ENCODE measurements at places on chromosomes 3 and 15.
A peak's percentile ranks its signal among the peaks of the same experiment; 100 is the strongest.

- DNase-seq: no peak
Measured at GRCh38 chr3:54182242-54182641, 59.9 kb downstream of the CACNA2D3 start.

DNA sequence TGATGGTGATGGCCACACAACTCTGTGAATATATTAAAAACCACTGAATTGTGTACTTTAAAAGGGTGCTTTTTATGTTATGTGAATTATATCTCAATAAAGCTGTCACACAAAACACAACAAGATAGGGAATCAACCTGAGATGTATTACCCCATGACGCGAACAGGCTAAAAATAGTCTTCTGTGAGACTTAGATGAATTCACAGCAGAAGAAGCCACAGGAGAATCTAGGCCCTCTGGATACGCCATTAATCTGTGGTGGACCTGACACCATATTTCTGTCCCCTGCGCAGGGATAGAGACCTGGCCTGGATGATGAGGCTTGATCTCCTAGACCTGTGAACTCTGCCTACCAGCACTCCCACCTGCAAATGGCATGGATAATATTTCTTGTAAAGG lies 146.0 kb upstream of the HACD2 start:
- DNase-seq: no peak

DNA sequence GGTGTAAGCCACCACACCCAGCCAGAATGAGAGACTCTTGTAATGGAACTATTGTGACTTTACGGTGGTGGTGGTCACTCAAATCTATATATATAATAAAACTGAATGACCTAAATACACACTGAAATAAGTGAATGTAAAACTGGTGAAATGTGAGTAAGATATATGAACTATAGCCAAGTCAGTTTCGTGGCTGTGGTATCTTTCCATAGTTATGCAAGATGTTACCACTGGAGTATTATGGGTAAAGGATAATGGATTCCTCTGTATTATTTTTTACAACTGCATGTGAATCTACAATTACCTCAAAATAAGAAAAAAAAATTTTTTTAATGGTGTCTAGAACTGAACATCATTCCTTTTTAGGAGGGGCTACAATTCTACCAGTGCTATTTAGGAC lies 21.9 kb downstream of the PIK3CB start:
- DNase-seq: no peak

- no peak for DNase-seq
Measured at GRCh38 chr15:23750179-23750578, 63.1 kb upstream of the NDN start.

DNA sequence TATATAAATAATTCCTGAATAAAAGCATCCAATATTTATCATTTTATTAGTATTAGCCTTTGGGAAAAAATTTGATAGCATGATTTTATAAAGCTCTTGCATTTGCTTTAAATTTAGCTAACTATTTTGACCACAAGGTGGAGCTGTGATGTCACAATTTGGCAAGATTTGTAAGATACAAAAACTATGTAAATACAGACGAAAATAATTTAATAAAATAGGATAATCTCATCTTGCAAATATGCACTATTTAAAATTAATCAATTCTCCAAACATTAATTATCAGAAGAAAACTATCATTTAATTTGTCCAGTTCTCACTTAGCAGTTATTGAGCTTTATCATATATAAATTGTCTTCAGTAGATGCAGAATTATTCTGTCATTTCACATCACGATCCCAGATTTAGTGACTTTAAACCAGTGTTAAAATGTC lies 95.4 kb downstream of the PLOD2 start:
- peak; percentile 74 for DNase-seq

DNA sequence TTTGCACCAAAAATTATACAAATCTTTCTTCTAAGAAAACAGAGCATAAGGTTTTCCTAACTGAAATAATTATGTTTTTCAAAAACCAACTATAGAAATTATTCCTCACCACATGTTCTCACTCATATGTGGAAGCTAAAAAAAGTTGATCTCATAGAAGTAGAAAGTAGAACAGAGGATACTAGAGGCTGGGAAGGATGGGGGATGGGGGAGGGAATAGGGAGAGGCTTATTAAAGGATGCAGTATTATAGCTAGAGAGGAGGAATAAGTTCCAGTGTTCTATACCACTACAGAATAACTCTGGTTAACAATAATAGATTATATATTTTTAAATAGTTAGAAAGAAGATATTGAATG lies 12.7 kb upstream of the TMEM212 start:
- no peak for DNase-seq

DNA sequence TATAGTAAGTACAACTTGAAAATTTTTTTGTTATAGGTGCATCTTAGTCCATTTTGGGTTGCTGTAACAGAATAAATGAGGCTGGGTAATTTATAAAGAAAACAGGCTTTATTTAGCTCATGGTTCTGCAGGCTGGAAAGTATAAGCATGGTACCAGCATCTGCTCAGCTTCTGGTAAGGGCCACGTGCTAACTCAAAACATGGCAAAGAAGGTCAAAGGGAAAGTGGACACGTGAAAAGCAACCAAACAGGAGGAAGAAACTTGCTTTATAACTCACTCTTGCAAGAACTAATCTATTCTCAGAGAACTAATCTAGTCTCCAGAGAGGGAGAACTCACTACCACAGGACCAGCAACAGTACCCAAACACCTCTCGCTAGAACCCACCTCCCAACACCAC lies 9.1 kb downstream of the HDGFL3 start:
- no peak for DNase-seq

DNA sequence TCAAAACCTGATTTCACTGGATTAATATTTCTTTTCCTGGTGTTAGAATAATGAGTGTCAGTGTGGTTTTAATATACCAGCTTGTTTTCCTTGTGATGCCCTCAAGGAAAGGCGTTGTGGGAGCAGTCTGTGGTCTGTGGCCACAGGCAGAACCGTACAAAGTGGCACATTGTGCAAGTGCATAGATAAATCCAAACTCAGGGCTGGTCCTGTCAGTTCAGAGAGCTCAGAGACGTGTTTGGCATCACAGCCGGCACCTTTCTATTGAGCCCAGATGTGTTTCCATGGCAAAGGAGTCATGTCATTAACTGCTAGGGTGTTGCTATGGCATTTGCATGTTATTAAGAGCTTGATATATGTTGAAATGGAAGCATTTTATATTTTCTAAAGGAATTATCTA lies 289.9 kb upstream of the RASGRP1 start:
- DNase-seq: no peak

- DNase-seq: no peak
Measured at GRCh38 chr3:89925976-89926375, 818.6 kb downstream of the EPHA3 start.

DNA sequence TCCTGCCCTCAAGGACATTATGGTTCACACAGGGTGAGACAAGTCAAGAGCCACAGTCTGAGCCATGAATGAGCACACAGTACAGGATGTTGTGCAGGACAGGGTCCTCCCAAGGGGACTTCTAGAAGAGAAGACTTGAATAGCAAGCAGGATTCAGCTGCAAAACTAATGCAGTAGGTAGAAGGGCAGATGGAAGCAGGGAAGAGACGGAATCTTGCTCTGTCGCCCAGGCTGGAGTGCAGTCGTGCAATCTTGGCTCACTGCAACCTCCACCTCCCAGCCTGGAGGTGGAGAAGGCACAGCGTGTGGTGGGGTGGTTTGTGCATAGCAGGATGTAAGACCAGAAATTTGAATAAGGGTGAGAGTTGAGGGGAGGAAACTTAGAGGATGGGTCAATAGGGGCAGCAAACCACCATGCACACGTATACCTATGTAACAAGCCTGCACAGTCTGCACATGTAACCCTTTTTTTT lies 8.0 kb downstream of the BCL2L10 start:
- no peak for DNase-seq

DNA sequence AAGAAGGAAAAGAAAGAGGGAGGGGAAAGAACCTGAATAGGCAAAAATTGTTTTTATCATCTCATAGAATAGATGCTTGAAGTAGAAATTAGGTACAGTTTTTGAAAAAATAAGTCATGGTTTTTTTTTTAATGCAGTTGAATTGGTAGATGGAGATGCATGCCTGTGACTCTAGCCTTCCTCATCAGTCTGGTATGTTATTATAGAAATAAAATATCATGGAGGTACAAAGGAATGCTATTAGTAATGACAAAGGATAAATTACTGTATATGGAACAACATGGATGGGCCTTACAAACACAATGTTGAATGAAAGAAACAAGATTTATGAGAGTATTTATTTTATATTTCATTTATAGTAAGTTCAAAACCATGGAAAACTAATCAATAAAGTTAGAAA lies 162.4 kb upstream of the GALNT15 start:
- no peak for DNase-seq

- DNase-seq: no peak
Measured at GRCh38 chr15:50814634-50815033, 49.1 kb upstream of the SPPL2A start.

Data from NAMALWA (cell line).